ENCODE measurements at places on chromosomes 13 and 19.

GRCh38 chr13:92913840-92914239 lies 312.8 kb upstream of the GPC6 start:
- no peaks in the 10 kb centered on the region for H3K4me1 ChIP-seq
- no peaks in the 10 kb centered on the region for H3K27me3 ChIP-seq
- no peak overlapping the region for H3K27ac ChIP-seq

DNA sequence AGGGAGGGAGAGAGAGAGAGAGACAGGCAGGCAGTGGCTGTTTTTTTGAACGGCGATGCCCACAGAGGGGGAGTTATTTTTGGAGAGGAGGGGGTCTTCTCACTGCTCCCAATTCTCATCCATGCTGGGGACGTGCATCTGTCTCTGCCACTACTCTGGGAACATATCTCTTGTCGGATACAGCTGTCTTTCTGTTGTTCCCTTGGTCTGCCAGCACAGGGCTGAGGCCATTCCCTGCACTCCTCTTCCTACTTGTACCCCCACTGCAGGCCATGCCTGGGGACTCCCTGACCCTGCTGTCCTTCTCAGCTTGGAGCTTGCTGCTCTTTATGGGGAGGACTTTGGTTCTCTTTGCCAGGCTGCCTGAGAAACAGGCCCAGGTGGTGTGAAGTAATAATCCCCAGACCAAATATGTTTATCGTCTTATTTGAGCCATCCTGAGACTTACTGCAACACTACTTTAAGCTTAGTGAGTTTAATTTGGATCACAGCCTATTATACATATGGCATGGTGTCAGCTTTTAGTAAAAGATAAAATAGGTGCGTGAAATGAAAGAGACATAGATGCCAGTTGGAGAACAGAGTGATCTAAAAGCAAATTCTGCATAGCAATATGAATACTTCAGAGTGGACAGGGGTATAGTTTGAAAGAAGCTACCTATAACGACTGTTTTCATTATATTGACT lies 19.1 kb downstream of the LRCH1 start:
- DNase-seq: no peak
- no peak overlapping the region for H3K4me3 ChIP-seq
- no peaks in the 10 kb centered on the region for H3K27me3 ChIP-seq
- H3K36me3 ChIP-seq: no peaks in the 10 kb centered on the region
- H3K4me1 ChIP-seq: no peaks in the 10 kb centered on the region

DNA sequence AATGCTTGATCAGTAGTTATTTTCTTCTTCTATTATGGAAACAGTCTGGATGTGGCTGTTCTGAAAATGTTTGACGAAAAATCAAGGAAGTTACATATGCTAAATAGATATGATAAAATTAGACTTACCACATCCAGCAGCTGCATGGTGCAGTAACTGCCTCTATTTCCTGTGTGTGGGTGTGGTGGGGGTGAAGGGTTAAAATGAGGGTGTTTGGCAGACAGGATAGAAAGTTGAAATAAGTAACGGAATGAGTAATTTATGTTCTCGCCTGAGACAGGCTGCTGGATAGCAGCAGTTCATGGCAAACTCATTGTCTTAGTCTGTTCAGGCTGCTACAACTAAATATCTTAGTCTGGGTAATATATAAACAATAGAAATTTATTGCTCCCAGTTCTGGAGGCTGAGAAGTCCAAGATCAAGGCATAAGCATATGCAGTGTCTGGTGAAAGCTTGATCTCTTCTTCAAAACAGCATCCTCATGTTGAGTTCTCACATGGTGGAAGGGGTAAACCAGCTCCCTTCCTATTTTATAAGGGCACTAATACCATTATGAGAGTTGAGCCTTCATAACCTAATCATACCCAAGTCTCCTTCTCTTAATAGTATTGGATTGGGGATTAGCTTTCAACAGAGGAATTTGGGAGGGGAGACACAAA lies 1248.9 kb downstream of the SLITRK5 start:
- no peaks in the 10 kb centered on the region for H3K36me3 ChIP-seq
- no peaks in the 10 kb centered on the region for H3K4me1 ChIP-seq

- no peak overlapping the region for H3K27ac ChIP-seq
- no peaks in the 10 kb centered on the region for H3K27me3 ChIP-seq
- no peaks in the 10 kb centered on the region for H3K36me3 ChIP-seq
- no peak for DNase-seq
These were observed 195.8 kb upstream of the RNF113B start for GRCh38 chr13:98372876-98373275.

Data from endothelial cell of umbilical vein (primary cell).